ENCODE measurements at places on chromosomes 13 and 19.

DNA sequence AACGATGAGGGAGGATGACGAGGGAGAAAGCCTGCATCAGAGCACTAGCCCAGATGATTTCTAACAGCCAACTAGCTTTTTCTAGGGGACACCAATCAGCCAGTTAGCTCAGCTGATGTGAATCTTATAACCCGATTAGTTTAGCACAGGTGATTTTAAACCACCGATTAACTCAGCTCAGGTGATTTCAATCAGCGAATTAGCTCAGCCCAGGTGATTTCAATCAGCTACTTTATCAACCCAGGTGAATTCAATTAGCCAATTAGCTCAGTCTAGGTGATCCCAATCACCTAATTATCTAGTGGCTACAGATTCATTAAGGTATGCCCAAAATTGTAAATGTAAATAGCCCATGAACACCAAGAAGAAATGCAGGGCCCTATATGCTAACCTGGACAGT is 146.9 kb downstream of the ZNF486 start:
- DNase-seq = no peak

DNA sequence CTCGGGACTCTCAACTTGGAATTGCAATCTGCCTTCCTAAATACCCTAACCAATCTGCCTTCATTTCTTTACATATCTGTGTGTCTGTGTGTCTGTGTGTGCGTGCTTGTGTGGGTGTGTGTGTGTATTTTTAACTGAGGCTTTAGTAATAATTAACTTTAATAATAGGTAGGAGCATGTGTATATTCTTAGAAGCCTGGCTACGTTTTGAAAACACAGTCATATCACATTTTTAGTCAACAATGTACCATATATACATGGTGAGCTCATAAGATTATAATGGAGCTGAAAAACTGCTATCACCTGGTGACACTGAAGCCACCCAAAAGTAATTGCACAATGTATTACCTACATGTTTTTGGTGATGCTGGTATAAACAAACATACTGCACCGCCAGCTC is 65.4 kb upstream of the ATXN8OS start:
- DNase-seq = no peak

DNA sequence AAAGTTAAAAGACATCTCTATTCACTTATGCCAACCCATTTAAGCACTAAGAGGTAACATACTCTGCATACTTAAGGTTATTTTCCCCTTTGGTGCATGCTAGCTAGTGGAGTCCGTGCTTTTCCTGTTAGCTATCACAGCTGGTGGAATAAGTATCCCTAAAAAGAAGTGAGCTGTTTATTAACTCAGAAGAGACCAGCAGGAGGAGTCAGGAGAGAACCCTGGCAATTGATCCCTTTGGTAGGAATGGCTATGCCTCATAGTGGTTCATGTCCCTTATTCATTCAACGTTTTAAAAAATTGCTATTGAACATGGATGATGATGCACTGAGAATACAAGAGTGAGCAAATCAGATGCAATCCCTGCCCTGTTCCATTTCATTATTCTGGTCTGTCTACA is 12.4 kb upstream of the NEK5 start:
- no peak for DNase-seq

DNA sequence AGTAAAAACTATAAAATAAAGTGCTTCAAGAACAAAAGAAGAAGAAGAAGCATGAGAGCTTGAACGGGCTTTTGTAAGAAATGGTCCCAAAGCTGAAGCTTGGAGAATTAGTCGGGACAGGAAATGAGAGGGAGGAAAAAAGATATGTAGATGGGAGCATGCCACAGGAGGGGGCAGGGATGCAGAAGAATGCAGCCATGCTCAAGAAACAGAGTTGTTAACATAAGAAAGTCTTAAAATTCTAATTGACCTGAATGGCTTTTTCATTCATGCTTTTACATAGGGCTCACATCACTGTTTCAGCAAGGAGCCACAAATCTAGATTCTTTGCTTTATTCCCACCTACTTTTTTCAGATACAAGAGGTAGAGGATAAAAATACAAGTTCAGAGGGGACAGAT is 27.7 kb upstream of the NBEA start:
- DNase-seq = no peak

DNA sequence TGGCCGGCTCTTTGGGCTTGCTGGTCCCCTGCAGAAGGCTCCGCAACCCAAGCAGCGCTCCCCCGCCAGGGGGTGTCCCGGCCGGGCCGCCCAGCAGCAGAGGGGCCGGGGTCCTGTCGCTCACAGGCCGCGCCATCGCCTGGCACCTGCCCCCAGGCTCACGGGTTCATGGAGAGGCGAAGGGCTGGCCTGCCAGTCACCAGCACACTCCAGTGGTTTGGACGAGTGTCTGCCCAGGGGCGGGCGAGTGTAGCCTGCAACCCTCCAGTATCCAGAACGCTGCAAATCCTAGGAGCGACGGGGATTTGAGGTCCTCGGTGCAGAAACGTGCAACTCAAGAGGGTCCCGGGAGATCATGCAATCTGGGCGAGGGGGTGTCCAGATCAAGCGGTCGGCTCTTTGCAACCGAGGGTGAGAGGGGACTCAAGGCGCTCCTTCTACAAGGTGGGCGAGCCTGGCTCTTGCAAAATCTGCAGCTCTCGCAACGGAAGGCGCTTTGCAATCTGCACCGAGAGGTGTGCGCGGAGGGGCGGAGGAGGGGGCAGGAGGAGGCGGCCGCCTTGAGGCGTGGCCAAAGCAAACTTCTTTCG is at the start of gene DBP:
DBP (minus strand) TSS at position 521 of the 590 bp plus-strand sequence; CDS start at position 136, 385 bp downstream.
- no peak for DNase-seq

GRCh38 chr19:47374876-47375693 is 26.0 kb downstream of the DHX34 start:
- DNase-seq = no peak

DNA sequence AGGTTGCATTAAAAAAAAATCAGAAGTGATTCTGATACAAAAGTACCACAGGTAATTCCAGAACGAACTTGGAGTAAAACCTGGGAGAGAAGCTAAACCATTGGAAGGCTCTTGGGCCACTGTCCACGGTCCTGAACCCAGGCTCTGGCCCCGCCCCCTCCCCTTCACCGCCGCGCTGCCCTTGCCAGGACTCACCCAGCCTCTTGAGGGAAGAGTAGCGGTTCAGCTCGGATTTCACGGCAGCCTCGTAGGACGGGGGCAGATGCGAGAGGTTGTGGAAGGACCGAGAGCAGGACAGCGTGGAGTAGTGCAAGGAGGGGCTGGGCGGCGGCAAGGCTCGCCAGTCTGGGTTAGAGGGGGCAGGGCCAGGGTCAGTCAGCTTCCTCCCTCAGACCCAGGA is 5.7 kb downstream of the SHISA7 start:
- DNase-seq = peak; percentile 77

DNA sequence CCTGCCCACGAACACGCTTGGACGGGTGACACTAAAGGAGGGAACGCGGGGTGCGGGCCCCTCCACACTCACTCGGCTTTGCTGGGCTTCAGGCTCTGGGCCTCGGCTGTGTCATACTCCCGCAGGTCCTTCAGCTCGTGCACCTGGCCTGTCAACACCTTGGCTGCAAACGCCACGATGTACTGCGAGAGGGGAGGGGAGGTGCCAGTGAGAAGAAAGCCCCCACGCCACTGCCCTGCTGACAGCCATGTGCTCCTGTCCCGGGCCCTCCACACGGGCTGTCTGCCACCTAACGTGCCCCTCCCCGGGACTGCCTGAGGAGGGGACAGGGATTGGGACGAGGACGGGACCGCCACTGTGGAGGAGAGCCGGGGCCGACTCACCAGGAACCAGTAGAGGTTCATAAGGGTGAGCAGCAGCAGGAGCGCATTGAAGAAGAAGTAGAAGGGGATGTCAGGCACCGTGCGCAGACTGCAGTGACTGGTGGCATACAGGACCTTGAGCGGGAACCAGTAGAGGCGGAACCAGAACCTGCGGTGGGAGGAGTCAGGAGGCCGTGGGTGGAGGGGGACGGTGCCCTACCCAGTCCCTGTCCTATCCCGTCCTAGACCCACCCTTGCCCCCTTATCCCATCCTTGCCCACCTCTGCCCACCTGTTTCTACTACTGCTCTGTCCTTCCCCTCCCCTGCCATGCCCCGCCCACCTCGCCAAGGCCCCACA is 16.9 kb downstream of the CERS1 start:
- no peak for DNase-seq

DNA sequence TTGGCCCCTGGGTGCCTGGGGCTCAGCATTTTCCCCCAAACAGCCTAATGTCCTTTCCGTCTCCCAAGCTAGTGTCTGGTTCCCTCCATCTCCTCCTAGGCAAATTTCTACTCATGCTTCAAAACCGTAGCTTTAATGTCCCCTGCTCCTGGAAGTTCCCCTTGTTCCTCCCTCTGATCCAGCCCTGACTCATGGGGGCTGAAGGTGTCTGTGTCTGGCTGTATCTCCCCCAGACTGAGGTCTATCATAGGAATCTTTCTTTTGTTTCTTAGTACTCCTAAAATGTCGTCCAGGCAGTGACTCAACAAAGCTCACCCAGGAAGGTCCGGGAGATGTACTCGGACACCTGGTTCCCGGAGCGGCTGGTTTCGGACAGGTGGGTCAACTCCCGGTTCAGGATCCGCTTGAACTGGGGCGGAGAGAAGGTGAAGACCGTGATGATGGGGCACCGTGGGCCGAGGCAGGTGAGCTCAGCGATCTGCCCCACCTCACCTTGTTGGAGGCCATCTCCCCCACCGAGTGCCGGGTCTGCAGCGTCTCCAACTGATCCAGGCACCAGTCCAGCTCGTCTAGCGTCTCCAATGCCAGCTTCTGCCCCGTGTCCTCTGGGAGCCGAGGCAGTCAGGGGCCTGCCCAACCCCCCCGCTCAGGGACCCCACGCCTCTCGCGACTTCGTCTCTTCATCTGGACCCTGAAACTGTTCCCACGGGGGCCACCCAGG is 6.2 kb downstream of the PDE4C start:
- no peak for DNase-seq

DNA sequence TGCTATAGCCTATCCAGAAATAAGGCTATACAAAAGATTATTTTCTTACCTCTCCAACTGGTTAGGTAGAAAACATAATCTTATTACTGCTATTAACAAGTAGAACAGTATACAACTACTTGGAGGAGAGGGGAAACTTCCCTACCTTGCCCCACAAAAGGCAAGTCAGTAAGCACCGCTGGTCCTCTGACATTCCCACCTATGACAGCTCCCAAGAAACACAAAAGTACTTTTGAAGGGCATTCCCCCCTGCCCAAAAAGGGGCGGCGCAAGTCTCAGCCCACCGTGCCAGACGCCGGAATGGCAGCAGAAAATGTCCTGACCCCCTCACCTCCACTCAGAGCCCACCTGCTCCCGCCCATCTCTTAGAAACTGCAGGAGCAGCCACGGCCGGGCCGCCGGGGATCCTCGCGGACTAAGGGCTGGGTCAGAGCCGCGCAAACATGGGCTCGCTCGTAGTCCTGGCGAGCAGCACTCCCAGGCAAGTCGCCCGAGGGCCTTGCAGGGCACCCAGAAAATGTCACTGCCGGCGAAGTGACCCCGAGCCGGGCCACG is 437 bp downstream of the SUCLA2 start:
- DNase-seq = peak; percentile 7

- no peak for DNase-seq
Measured at GRCh38 chr13:66218583-66218982, 1011.6 kb downstream of the PCDH9 start.

Data from ACHN (cell line).